ENCODE measurements at places on chromosomes 3 and 15.

DNA sequence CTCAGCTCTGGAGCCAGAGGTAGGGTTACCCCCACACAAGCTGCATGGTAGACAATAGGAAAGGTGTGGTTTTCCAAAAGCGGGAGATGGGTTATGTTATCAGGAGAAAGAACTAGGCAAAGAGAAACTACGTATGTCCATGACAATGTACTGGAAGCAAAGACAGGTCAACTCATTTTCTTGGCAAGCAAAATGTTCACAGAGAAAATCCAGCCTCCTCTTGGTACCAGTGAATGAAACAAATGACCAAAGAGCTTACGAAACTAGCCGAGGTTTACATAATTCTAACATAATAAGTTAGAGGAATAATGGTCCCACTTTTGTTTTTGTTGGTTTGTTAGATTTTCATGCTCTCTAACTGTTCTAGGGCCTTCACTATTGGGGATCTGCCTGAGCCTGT lies 338.1 kb upstream of the TGFBR2 start:
- no peak for DNase-seq

DNA sequence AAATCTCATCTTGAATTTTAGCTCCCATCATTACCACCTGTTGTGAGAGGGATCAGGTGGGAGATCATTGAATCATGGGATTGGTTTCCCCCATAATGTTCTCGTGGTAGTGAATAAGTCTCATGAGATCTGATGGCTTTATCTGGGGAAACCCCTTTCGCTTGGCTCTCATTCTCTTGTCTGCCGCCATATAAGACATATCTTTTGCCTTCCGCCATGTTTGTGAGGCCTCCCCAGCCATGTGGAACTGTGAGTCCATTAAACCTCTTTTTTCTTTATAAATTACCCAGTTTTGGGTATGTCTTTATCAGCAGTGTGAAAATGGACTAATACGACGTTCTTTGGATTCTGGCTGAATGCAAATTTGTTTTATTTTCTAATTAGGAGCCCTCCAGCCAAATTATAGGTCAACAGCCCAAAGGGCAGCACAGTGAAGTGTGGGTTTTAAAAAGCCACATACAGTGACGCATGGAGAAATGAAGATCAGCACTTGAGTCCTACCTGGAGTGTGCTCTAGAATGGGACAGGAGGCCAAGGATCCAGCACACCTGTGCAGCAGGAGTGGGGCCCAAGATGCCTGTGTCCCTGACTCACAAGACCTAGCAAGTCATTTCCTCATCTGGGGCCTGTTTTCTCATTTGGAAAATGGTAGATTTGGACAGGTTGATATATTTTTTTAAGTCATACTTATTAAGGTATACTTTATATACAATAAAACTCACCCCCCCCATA lies 89.6 kb downstream of the MB21D2 start:
- no peak for DNase-seq

GRCh38 chr3:143298380-143298779 lies 178.8 kb downstream of the CHST2 start:
- no peak for DNase-seq

DNA sequence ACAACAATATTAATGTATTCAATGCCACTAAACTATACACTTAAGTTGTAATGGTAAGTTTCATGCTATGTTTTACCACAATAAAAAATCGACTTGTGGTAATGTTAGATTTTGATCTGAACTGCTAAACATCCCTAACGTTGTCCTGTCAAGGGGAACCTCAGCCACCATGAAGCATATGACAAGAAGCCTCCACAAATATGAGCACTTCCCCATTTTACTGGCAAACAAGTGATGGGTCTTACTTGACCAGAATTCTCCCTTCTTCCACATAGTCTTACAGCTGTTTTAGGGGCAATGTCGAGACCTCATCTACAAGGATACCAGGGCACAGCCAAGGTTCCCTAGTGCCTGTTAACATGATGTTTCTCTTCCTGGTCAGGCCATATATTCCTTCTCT lies 124.2 kb upstream of the ABI3BP start:
- DNase-seq = no peak

DNA sequence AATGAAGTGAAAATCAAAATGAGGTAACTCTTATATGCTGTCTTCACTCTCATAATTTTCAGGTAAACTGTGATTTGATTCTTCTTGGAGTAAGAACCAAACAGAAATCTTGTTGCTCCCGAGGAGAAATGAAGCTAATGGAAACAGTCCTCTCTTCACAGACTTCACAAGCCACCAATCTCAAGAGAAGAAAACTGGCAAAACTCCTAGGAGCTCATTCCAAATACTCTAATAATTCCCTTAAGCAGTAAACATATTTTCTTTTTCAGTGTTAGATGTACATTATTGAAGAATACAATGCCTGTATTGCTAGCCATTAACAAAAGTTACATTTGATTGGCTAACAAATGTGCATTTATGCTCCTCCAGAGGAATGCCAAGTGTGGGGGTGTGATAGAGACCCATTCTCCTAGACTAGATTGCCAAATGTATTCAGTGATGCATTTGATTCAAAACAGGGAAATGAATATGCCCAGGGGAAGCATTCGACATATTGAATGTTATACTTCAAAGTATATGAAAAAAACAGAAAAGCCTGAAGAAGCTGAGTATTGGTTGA lies 11.8 kb upstream of the RIOX2 start:
- no peak for DNase-seq

DNA sequence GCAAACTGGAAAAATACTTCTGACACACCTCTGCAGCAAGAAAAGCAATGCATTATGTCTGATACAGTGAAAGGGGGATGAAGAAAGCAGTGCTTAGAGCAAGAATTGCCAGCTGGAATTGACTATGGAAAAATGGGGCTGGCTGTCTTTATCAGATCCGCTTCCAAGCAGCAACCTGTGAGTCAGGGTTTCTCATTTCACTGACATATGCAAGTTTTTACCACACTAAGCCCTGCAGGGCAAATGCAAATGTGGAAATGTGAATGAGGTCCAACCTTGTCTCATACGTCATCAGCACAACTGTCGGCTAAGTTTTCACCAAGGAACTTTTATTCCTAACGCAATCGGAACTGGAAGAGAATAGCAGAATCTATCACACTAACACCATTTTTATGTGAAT lies 172.5 kb upstream of the GADL1 start:
- no peak for DNase-seq

- no peak for DNase-seq
These were observed 1.0 kb upstream of the MYL3 start for GRCh38 chr3:46864061-46864881.

DNA sequence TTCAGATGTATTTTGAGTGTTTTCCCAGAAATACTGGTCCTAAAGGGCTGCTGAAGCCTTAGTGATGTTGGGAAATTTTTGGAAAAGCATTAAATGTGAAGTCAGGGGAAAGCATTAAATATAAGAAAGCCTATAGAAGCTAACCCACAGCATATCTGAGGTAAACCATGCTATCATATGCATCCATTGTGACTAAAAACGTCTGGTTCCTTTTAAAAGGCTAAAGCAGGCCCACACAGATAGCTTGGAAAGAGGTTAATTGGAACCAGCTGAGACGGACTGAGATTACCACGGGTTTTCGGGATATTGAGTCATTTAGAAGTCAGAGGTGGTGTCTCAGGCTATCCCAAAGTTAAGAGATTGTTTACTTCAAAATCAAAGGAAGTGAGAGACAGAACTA lies 78.2 kb downstream of the CYP19A1 start:
- DNase-seq = no peak

- no peak for DNase-seq
These were observed 415.3 kb downstream of the CNTN4 start for GRCh38 chr3:2513986-2514385.

DNA sequence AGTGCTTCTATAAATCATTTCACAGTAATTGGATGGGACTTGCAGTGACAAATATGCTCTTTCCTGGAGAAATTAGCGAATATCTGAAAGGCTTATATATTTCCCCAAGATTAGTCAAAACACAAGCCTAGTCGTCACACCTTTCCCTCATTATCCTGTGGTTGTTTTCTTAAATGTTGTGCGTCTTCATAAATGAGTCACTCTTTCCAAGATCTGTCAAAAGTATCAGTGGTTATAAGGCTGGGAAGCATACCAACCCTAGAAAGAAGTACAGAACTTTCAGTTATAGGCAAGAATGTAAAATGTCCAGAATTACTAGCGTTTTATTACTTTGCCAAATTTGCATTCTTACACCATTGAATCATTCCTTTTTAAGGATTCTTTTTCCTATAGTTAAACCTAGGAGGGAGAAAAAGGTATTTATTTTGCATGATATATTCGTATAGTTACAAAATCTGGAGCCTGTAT lies 33.6 kb downstream of the TMEM212 start:
- no peak for DNase-seq

DNA sequence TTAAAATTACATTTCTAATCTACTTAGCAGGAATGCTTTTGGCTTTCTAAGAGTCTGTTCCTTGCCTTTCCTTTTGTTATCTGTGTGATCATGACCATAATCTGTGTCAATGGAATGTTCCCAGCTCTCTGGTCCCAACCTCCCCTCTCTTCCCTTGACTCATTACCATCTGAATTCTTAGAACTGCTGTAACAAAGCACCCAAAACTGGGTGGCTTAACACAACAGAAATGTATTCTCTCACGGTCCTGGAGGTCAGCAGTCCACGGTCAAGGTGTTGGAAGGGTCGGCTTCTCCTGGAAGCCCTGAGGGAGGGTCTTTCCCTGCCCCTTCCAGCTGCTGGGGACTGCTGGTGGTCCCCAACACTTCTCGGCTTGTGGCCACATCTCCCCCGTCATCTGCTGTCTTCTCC lies 81.1 kb downstream of the LRRK1 start:
- DNase-seq = no peak

- peak; percentile 18 for DNase-seq
These were observed 67.2 kb downstream of the EFHB start for GRCh38 chr3:19866751-19867347.

- no peak for DNase-seq
These were observed 382.5 kb upstream of the TPRG1 start for GRCh38 chr3:188789251-188789650.

- no peak for DNase-seq
These were observed 151.8 kb upstream of the DPH6 start for GRCh38 chr15:35697549-35698299.

GRCh38 chr3:191275751-191276150 lies 53.4 kb upstream of the CCDC50 start:
- no peak for DNase-seq

GRCh38 chr3:19547665-19548464 lies 386.2 kb downstream of the EFHB start:
- no peak for DNase-seq

DNA sequence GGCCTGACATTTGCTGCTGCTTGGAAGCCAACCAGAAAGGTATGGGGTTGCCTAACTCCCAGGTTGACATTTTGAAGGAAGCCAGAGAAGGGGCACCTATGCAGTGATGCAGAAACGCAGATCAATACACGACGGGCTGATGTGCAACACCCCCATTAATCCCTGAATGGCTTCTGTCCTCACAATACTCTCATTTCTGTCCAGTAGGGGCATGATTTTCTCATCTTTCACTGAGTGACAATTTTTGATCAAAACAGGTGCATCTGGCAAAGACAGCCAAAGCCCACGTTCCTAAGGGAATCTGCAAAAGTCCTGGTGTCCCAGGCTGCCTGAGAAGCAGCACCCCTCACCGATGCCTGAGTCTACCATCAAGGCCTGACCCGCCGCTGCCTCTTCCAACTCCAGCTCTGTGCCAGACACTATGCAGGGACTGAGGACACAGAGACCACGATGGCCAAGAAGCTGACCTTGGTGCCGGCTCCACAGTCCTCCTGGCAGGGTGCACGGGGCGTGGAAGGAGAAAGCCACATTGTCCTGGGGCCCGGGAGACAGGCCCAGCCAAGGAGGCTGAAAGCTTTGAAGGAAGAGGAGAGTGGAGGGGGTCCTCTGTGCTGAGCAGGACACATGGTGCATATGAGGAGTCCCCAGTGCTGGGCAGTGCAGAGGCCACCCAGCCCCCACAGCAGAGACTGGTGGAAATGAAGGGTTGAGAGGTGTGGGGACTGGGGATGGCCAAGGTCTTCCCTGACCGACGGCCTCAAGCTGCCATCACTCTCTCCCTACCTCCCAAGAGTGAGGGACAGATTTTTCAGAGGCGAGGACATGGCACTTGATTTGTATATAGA lies 159.6 kb downstream of the NUP210 start:
- no peak for DNase-seq

DNA sequence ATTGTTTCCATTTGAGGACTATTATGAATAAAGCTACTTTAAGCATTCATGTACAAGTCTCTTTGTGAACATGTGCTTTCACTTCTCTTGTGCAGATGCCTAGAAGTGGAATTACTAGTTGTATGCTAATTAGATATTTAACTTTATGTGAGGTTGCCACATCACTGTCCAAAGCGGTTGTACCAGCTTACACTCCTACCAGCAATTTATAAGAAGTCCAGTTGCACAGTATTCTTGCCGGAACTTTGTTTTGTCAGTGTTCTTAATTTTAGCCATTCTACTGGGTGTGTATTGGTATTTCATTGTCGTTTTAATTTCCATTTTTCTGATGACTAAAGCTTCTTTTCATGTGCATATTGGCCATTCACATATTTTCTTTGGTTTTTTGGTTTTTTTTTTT lies 29.1 kb downstream of the SEMA3G start:
- DNase-seq = no peak

DNA sequence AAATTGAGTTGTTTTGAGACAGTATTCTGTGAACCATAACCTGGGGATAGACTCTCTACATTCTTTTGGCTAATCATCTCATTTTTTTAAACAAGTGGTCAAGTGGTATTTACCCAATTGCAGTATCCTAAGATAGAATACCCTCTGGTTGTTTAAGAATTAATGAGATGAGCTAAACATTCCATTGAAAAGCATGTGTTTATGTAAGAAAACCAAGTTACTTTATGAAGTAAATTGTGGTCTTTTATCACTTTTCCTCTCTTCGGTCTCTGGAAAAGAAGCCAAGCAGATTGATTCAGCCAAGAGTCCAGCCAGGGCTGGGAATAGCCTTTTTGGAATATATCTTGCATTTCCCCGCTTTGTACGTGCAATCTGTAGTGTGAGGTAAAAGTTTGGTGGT lies 185.7 kb upstream of the TOPAZ1 start:
- no peak for DNase-seq

DNA sequence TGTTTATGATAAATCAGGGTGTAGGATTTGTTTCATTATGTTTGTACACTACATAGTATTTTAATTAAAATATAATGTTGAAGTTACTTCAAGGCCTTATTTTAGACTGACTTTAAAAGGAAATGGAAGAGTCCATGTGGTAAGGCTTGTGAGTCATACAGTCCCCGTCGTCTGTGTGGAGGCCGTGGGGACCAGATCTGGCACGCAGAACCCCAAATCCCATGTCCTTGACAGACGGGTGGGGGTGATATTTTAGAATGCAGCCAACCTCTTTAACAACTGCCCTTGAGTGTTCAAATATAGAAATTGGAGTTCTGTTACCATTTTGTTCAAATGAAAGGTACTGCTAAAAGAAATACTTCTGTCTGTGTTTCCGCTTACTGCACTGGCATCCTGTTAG lies 35.8 kb downstream of the ABHD17C start:
- DNase-seq = no peak

DNA sequence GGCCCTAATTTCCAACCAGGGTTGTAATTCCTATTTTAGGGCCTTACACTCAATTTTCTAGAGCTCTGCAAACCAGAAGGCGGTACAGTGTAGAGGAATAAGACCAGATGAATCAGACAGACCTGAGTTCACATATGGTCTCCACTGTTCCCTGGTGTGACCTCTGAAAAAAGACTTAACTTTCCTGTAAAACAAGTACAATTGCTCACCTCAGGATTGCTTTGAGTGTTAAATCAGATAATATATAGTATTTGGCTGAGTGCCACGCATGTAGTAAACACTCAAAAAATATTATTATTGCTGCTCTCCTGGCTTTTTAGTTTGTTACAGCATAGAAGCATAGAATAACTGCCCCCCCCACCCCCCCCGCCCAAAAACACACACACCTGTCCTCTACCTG lies 51.0 kb upstream of the STT3B start:
- DNase-seq = no peak

GRCh38 chr15:79282371-79283251 lies at the start of gene ANKRD34C:
TSS of gene ANKRD34C (plus strand) at chr15:79282722. CDS start at chr15:79293285, 10,563 bp downstream.
- no peak for DNase-seq
